NCI-H460 (cell line): ENCODE measurements at places on chromosomes 5 and 9.
A peak's percentile ranks its signal among the peaks of the same experiment; 100 is the strongest.

GRCh38 chr9:123568691-123569688 is 213.0 kb downstream of the CRB2 start:
- no peak for DNase-seq

- DNase-seq: peak; percentile 30
These were observed 21.7 kb upstream of the NSD1 start for GRCh38 chr5:177111720-177112394.

GRCh38 chr9:38442473-38443096 is 18.3 kb upstream of the IGFBPL1 start:
- DNase-seq: no peak

GRCh38 chr5:151615431-151615830 is 24.3 kb upstream of the FAT2 start:
- DNase-seq: no peak
